AG10803 (cell line): ENCODE measurements at places on chromosomes 7 and 10.

DNA sequence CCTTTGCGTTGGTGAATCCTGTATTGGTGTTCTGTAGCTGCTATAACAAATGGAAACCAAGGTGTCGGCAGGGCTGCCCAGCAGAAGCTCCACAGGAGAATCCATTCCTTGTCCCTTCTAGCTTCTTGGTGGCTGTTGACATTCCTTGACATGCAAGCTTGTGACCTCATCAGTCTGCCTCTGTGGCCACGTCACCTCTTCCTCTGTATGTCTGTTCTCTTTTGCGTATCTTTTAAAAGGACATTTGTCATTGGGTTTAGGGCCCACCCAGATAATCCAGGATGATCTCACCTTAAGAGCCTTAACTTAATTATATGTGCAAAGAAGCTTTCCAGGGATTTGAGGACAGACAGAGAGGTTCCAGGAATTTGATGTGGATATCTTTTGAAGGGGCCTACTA is 15.3 kb upstream of the ZCCHC24 start:
- no peak for DNase-seq

DNA sequence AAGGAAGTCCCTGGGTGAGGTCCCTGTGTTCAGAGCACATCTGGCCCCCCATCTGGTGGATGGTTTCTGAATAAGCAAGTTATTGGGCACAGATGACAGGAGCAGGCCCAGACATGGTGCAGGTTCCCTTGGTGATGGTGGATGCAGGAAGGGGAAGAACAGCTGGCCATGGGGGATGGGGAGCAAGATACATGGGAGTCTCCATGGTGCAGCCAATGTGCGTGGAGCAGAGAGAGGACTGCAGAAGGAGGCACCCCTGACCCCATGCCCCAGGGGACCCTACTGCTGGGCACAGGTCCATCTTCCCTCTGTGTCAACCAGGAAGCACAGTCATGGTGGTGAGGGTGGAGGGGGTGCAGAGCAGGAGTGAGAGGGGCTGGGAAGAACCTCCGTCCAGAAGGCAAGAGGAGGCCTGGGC is 43.8 kb upstream of the RABGEF1 start:
- DNase-seq: peak; percentile 41

- DNase-seq: peak; percentile 15
Measured at GRCh38 chr7:121395494-121395960, 581 bp downstream of the FAM3C start.

- peak; percentile 47 for DNase-seq
Measured at GRCh38 chr10:113382691-113383090, 170.2 kb upstream of the HABP2 start.

DNA sequence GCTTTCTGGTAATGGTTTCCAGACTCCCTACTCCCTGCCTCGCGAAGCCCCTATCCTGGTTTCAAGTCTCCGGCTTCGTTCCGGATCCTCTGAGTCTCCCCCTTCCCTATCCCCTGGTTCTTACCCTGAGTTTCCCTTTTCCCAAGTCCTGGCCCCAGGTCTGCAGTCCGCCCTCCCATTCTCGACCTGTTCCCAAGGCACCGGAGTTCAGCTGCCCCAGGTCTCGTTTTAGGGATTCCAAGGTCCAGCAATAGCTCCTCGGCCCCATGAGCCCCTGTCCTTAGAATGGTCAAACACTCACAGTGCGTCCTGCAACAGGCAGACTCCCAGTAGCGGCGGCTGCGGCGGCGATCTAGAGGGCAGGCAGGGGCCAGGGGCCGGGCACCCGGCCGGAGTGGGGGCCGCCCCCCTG is 274 bp downstream of the PITX3 start:
- no peak for DNase-seq

GRCh38 chr10:116676633-116677032 is 55.9 kb downstream of the PNLIPRP2 start:
- DNase-seq: no peak

DNA sequence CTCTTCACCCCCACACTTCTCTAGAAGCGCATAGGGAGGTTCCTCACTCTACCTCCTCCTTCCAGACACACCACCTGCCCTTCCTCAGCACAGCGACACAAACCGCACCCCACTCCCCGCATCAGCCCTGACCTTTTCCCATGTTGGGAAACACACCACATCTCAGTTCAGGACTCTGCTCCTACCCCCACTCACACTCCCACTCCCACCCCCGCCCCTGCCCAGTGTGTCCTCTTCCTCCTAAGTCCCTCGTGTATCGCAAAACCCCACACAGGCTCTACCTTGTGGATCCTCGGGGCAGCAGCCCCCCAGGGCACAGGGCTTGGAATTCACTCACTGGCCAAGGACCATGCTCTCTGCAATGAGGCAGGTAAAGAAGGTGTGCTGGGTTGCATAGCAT is 4.2 kb upstream of the AOC1 start:
- DNase-seq: no peak

GRCh38 chr10:74589226-74589673 is 237.2 kb upstream of the KAT6B start:
- peak; percentile 99 for DNase-seq

GRCh38 chr7:563629-564170 is 44.1 kb upstream of the PDGFA start:
- DNase-seq: no peak

DNA sequence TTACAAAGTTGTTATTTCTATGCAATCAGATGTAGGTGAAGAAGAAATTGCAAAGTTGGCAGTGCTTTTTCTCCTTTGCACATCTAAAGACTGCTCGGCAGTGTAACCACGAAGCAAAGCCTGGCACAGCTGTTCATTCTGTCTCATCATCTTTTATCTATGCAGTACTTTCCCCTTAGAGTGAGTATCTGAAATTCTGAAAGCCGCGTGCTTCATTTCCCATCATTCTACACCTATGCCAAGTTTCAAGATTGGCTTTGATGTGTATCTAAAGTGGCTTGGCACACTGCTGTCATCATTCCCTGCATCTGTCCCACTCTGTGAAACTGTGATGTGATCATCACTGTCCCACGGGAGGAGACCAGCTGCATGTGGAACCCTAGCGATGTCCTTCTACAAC is 15.2 kb downstream of the SOSTDC1 start:
- no peak for DNase-seq

DNA sequence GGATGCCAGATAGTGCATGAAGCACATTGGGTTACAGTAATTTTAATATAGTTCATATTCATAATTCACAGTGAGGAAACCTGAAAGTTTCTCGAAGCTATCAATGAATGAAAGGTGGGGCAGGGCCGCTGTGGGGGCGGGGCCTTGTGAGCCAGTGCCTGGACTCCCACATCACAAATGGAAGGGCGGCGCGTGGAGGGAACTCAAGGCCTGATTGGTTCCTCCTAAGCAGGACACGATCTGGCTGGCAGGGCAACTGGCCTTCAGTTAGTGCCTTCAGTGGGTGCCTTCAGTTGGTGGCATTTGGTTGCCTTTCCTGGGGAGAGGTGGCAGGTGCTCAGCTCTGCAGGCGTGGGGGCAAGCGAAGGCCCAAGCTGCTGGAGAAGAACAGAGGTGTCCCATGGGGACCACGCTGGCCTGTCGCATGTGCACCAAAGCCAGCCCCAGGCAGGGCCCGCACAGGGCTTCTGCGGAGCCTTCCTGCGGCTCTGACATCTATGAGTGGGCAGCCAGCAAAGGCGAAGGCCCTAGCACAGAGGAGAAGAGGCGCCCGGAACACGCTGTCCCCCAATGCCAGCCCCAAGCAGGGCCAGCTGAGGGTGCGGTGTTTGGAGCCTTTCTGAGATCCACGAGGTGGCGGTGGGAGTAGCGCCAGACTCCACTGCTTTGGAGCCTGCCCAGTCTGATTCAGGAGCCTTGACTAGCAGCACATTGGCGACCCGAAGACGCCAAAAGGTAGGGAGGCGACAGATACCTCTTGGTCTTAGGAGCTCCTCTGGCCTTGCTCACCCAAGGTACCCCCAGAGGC is 118.0 kb upstream of the PDSS1 start:
- DNase-seq: no peak

GRCh38 chr7:33137103-33137502 is 7.7 kb downstream of the BBS9 start:
- no peak for DNase-seq

GRCh38 chr7:94176694-94177200 is 172.6 kb upstream of the BET1 start:
- no peak for DNase-seq

GRCh38 chr10:23345861-23346260 is 1.3 kb upstream of the C10orf67 start:
- DNase-seq: peak; percentile 69

DNA sequence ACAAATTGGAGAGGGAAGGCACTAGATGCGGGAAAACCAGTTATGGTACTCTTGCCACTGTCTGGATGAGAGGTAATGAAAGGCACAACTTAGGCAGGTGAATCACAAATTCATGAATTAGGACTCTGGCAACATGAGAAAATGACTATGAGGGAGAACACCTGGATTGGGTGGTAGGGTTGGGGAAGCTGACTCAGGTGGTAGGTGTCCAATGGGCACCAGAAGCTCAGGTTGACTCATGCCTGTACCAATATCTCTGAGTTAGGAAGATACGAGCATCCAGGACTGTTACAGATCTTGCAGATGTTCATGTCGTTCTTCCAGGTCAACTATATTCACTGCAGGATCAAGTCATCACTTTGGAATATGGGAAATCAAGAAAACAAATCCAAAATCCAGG is 56.7 kb downstream of the NPY start:
- no peak for DNase-seq

DNA sequence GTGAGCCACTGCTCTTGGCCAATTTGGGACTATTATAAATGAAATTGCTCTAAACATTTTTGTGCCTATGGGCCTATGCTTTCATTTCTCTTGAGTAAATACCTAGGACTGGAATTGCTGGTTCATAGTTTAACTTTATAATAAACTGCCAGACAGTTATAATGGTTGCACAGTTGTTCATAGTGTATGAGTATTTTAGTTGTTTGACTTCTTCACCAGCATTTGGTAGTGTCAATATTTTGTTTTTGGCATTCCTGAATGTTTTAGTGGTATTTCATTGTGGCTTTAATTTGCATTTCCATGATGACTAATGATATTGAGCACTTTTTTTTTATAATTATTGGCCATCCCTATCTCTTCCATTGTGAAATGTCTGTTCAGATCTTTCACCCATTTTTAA is 29.5 kb downstream of the PLEKHA8 start:
- peak; percentile 54 for DNase-seq

- DNase-seq: no peak
Measured at GRCh38 chr7:157019718-157020451, 9.4 kb upstream of the MNX1 start.

DNA sequence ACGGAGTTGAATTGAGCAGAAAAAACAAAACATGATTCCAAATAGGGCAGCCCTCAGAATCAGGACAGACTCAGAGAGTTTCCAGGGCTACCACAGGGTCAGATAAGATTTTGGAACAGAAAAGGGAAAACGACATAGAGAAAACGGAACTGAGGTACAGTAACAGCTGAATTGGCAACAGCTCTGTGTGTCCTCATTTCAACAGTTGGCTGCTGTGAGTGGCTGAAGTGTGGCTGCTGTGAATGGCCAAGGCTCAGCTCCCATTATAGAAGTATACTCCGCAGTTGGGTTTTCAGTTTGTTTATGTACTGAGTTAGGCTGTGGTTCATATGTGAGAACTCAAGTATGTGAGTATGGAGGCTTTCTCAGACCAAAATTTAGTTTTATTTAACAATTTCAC is 32.0 kb downstream of the ANTXRL start:
- no peak for DNase-seq

DNA sequence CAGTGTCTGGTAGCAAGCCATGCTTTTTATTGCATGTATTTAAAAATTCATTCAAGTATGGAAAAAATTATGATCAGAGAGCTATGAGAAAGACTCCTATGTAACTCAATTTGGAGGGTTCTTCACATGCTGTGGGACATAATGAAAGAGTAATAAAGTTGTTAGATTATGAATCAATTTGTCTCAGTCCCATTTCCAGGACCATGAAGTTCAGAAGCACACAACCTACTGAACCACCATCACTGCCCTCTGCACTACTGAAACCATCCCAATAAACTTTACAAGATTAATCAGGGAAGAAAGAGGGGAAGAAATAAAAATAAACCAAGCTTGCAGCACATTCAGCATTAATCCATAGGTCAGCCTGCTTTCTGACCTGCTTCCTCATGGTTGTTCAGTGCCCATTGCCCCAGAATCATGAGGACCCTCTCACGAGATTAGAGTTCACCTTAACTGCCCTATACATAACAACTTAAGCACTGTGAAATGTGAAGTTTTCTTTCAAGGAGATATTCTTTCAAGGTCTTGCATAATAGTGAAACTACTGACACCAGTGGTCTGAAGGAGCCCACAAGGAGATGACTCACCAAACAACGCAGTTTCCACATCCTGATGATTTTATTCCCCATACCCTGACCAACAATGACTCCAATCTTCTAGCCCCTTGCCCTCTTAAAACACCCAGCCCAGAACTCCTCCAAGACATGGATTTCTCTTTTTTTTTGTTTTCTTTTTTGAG is 171.5 kb upstream of the ADCY1 start:
- DNase-seq: peak; percentile 75

- no peak for DNase-seq
Measured at GRCh38 chr7:144709066-144709465, 126.8 kb downstream of the TPK1 start.

DNA sequence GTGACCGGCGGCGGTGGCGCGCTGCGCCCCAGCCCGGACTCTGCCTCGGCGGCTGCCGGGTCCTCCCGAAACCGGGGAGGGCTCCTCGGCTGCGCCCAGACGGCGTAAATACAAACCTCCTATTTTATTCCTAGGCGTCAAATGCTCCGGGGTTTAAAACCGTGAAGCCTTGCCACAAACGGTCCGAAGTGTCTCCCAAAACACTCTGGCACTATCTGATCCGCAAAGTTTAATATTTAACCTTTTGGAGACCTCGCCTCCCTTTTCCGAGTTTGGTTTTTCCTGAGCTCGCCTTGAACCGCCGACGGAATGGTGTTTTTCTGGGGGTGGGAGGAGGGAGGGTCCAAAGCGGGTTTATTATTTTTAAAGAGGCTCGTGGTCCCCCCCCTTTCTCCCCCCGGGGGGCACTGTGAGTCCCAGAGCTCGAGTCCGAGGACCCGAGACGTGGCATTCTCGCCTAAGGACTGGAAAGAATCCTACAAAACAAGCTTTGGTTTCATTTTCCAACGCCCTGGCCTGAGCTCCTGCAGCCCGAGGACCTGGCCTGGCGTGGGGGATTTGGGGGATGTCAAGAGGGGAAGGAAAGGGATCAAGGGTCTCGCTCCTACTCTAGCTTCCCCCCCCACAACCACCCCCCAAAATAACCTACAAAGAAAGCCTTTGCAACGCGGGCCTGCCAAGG is 1.8 kb downstream of the TNRC18 start:
- DNase-seq: peak; percentile 67

DNA sequence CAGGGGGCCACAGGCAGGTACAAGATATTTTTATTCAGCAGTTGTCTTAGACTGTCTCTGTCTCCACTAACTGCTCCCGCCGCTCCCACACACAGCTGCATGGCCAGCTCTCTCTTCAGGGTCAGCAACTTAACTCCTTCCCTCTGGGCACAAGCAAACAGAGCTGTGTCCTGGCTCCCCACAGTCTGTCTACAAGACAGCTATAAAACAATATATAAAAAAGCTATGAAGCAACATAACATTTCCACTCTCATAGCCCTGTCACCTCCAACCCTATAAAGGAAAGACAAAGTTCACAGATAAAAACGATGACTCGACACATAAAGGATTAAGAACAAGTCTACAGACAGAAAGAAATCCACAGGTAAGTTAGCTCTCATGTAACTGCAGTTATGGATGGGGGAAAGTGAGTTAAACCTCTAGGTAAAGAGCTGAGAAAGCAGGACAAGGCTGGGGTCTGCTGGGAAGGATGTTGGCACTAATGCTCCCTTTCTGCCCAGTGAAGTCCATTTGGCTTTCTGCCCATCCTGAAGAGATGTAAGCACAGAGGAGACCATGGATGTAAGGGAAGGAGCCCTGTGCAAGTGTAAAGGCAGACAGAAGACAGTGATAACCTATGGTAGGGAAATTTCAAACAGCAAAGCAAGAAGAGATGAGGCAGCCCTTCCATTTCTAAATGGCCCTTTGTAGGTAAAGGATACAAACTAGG is 27.0 kb downstream of the RAPGEF5 start:
- DNase-seq: no peak
